ENCODE measurements at places on chromosomes 4 and X.

- DNase-seq = no peak
These were observed 88.7 kb upstream of the TBL1X start for GRCh38 chrX:9376111-9376510.

GRCh38 chrX:148535639-148536038 lies 35.2 kb downstream of the AFF2 start:
- no peak for DNase-seq

DNA sequence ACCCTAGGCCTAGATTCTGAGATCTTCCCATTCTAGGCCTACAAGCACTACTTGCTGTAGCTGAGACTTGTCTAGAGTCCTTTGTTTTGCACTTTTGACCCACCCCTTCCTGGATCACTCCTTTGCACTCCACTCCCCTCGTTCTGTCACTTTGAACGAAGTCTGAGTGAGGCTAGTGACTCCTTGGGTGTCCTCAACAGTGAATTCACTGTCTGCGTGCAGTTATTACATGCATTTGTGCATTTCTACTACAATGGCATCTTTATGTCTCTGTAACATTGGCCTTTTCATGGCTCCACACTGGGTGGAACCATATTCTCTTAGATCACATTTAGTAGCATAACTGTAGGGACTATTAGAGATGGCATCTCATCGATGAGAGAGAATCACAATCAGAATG lies 50.5 kb downstream of the OCRL start:
- no peak for DNase-seq

DNA sequence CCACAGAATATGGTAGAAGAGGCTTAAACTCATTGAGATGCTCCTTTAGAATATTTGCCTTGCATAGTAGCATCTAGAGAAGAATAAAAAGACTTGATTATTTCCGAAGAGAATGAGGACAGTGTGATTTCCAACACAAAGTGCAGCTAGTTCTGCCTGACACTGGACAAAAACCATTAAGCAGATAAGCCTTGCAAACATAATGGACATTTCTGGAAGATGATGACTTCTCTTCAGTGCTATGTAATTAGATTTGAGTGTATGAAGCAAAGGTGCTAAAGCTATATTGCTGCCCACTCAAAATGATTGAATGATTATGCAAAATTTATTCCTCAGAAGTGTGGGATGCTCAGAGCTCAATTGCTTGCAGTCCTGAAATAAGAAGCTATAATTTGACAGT lies 156.4 kb downstream of the VEGFC start:
- DNase-seq = no peak

DNA sequence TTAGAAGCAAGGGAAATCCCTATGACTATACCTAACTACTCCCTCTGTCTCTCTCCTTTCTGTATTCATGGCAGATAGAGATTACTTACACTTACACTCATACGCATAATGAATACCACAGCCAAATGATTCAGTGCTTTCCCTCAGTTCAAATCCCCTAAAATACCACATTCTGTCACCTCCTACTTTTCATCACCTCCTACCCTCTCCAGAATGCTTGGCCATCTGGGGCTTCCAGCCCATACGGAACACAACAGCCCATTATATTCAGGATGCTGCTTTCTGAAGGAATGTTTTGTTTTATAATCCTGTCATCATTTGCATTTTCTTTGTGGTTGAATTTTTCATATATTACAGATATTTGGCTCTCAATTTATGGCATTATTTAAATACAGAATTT lies 361.6 kb downstream of the GRIA2 start:
- DNase-seq = no peak
